A549 (cell line): ENCODE measurements at places on chromosomes 16 and 17. TPM values are rescaled to one million over a fixed set of nuclear protein-coding genes. Genes with fewer than 3 reads are reported as not detected.

CEP295NL gene
- polyA plus RNA-seq = 0.13 to 0.34 TPM (median 0.29 TPM) in 3 replicates

LPO gene
- polyA plus RNA-seq = not detected in 3 replicates

DNA sequence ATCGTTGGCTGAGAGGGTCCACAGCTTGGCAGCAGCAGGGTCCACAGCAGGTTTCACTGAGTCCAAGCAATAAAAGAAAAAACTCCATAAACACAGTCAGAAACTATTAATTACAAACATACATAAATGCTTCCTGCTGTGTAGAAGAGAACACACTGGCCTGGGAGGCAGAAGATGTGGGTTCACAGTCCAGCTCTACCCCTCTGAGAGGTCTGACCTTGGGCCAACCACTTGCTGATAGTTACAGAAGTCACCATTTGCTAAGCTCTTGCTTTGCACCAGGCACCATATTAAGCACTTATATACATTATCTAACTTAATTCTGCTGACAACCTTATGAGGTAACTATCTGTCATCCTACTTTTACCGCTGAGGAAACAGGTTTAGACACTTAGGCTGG, 14.7 kb downstream of the CIAPIN1 start:
- no peak for DNase-seq

DNA sequence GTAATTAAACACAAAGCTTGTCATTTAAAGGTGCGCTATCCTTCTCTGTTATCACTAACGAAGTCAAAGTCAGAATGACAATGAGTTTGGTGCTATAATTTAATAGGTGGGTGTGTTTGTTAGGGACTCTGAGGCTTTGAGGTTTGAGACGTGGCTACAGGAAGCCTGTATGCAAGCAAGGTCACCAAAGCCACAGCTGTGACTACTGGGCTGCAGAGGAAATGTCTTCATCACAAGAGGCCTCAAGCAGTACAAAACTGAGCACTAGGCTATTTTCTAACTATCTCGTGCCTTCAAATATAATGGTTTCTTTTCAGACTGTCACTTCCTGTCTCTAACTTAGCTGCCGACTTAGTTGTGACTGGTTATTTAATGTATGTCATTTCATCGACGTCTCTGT, 141.2 kb downstream of the AATF start:
- no peak for DNase-seq

DNA sequence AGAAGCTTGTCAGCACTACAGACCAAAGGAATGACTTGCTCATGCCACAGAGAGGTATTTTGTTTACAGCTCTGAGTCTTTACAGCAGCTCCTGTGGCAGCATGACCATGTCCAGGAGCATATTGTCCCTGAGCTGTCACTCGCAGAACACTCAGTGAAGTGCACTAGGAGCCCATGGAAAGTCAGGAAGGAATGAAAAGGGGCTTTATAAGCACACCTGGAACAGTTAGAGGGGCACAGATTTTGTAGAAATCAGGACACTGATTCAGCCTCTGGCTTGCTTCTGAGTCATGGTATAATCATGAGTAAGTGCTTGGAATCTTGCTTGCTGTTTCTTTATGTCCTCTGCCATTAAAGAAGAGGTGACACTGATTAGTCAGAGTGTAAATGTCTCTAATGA, 41.0 kb downstream of the TADA2A start:
- peak; percentile 26 for DNase-seq

DNA sequence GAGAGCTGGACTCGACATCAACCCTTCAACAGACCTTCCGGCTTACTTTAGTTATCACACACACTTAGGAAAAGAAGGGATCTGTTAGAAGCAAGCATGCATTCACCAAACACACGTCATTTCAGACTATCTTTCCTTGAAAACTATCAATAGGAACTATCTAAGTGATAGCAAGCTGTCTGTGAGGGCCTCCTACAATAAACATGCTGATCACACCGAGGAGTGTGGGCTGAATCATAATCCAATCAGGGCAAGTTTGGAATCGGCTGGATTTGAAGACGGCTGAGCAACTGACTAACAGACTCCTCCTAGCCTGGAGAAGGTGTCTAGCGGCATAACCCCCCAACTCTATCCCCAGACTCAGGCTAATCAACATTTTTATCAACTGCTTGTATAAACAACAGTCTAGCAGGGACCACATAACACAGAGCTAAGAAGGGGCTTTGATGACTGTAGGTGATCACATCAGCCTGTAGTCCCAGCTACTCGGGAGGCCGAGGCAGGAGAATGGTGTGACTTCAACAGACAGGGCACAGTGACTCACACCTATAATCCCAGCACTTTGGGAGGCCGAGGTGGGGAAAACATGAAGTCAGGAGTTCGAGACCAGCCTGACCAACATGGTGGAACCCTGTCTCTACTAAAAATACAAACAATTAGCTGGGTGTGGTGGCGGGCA, 14.1 kb downstream of the NXN start:
- no peak for DNase-seq
